Putamen (tissue), 1 donor: ENCODE measurements at places on chromosomes 16 and 17.

DNA sequence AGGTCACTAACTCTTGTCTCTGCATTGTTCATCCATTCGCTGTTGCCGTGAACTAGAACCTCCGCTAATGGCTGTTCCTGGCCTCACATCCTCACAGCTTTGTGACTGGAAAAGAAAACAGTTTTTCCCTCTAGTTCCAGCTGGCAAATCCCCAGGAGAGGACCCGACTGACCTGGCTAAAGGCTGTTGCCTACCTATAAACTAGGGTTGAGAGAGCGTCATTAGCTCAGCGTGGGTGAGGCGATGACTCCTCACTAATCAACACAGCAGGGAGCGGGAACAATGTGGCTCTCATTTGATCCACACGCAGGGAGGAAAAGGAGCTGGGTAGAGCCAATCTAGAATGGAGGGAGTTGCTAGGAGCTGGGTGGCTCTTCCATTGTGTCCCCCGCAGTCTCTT, 282.1 kb upstream of the IRX5 start:
- DNase-seq = no peak

- no peak for DNase-seq
Measured at GRCh38 chr16:14672403-14672971, 21.6 kb downstream of the PLA2G10 start.

- DNase-seq = no peak
Measured at GRCh38 chr17:65914784-65915342, 277.1 kb downstream of the CEP112 start.

DNA sequence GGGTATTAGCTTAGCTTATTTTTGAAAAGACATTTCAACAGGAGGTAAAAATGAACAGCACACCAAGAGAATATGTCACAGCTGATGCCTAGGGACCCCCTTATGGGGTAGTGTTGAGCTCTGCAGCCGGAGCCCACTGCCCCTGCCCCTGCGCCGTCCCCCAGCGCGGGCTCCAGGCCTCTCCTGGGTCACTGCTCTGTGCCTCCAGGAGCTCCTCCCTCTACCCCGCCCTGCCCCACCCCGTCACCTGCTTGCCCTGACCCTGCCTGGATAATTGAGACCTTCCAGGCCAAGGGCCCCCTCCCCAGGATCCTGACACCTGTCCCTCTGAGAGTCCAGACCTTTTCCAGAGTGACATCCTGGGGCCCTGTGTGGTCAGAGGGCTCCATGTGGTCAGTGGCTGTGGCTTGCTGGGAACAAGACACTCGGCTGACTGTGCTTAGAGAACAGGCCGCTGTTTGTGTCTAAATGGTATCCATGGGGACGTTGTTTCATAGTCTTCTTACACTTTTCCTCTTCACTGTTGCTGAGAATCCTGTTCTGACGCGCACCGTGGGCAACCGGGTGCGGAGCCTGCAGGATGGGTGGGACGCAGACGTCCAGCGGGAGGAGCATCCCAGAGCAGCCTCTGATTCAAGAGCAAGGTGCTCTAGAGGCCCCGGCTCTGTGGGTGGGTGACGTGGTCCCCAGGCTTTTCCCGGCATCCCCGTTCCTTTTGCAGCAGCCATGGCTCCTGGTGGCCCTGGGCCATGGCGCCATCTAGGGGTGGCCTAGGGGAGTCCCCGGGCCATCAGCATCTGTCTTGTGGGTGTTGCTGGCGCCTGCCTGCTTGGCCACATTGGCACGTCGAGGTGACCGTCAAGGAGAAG, 20.0 kb upstream of the WFIKKN1 start:
- DNase-seq = peak; percentile 60

DNA sequence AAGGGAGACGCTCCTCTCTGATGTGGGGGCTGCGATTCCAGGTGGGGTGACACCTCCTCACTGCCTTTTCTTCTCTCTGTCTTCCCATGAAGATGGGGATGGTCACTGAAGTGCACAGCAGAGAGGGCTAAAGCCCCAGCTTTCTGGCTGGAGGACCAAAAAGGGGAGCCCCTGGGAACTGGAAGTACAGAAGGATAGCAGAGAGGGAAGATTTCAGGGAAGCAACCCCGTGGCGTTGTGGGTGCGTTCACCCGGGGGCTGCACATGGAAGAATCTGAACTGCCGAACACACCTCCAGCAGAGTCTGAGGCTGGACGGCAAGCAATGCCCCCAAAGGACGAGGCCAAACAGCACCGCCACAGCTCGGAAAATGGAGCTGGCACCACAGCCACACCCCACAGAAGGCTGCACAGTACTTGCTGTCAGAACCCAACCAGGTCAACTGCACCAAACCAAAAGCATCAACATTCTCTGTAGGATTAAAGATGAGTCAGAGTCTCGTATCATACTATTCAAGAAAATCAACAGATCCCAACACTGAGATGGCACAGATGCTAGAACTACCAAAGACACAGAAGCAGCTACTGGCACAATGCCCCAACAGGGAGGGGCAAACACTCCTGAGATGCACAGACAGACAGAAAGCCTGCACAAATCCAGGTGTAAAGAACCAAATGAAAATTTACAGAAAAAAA, 49.9 kb downstream of the MAP1LC3B start:
- no peak for DNase-seq

DNA sequence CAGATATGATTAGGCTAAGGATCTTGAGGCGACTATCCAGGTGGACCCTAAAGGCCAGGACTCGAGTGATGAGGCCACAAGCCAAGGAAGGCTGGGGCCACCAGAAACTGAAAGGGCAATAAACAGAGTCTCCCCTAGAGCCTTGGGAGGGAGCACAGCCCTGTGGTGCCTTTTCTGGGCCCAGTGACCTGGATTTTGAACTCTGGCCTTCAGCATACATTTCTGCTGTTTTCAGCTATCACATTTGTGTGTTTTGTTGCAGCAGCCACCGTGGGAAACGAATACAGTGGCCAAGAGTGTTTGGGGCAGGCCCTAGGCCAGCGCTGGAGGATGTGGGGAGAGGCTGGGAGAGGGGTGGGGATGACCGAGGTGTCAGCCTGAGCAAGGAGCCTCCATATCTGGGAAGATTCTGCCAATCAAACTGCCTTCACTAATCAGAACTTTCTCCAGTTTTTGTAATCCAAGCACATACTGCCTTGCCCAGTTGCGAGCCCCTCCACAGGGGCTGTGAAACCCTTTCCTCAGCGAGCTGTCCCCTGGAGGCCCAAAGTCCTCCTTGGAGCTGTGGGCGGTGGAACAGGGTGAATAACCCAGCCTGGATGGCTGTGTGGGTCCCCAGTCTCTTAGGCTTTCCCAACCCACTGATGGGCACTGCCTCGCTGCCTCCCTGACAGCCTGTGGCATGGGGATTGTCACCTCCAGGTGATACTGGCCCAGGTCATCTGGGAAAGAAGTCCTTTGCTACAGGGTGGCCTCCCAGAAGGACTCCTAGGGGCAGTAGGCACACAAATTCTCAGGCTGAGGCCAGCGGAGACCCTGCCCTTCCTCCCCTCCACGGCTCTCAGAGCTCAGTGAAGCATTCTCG, 16.8 kb downstream of the B9D1 start:
- DNase-seq = no peak

- DNase-seq = no peak
Measured at GRCh38 chr17:80124351-80124981, 22.5 kb downstream of the EIF4A3 start.

DNA sequence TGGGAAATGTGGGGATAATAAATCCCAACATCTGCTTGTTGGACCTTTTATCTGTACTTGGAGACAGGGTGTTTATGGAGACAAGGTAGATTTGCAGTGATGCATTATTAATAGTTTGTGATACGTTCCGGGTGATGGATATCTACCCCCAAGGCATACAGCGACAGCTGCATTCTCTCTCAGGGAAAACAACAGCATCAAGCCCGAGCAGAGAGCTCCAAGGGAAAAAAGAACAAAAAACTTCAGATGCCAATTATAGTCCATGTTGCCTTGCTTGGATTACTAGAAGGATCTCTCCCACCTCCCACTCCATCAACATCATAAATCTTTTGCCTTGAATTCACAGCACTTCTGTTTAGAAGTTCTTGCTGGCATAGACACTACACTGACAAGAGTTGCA, 187.5 kb upstream of the CDH11 start:
- no peak for DNase-seq

DNA sequence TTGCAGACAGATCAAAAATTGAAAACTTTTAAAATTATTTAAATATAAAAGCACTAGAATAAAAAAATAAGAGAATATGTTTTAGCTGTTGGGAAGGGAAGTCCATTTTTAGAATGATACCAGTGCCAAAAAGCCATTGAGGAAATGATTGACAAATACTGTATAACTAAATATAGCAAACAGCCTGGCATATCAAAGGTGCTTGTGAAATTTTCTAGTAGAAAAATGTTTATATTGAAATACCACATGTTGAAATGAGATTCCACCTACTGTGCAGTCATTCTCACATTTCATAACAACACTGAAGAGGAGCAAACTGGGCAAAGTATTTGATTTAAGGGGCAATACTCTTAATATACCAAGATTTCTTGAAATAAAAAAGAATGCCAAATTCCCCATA, 183.5 kb downstream of the PHKB start:
- DNase-seq = no peak

DNA sequence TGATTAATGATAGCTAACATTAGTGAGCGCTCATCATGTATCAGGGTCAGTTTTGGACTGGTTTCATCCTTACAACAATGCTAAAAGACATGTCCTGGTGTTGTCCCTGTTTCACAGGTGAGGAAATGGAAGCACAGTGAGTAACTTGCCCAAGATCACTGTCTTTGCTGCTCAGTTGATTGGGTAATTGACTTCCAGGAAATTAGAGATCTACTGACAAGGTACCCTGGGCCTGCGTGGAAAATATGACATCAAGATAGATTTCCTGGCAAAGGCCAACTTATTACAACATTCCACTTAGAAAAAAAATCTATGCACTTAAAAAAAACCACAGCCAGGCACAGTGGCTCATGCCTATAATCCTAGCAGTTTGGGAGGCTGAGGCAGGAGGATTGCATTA, 96.3 kb downstream of the CYLD start:
- no peak for DNase-seq

DNA sequence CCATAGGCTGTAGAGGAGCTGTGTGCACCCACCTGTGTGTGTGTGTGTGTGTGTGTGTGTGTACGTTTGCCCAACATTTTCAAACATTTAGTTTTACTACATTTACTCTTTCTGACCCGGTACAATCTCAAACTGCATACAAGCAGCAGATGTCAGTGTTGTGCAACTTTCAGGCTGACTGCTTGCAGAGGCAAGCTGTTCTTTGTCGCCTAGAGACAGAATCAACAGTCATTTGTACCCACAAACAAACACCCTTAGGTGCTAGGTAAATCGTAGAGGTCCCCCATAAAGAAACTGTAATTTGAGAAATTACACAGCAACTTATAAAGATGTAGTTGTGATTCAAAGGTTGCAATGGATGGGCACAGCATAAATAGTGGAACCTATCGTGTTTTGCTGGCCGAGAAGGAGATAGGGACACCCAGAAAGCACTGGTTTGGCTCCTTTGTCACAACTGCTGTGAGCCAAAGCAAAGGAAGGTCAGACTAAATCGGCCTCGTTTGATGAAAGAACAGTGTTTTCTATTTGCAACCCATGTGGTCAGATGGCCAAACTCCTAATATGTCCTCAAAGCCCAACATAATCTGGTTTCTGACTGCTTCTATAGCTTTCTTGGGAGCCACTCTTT, 478.4 kb downstream of the TOX3 start:
- peak; percentile 58 for DNase-seq

DNA sequence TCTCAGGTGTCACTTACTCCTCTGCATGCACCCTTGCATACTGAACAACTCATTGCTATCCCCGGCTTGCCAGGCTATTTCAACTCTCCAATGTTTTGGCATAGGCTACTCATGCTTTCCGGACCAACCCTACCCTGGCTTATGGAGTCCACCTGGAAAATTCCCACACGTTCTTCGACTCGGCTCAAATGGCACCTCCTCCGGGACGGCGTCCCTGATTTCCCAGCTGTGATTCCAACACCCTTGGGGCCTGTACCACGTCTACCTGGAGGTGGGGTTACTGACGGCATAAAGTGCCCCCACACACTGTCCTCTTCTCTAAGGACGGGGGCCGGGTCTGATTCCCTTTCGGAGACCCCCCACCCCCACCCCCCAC, 498 bp downstream of the SMYD4 start:
- DNase-seq = no peak

DNA sequence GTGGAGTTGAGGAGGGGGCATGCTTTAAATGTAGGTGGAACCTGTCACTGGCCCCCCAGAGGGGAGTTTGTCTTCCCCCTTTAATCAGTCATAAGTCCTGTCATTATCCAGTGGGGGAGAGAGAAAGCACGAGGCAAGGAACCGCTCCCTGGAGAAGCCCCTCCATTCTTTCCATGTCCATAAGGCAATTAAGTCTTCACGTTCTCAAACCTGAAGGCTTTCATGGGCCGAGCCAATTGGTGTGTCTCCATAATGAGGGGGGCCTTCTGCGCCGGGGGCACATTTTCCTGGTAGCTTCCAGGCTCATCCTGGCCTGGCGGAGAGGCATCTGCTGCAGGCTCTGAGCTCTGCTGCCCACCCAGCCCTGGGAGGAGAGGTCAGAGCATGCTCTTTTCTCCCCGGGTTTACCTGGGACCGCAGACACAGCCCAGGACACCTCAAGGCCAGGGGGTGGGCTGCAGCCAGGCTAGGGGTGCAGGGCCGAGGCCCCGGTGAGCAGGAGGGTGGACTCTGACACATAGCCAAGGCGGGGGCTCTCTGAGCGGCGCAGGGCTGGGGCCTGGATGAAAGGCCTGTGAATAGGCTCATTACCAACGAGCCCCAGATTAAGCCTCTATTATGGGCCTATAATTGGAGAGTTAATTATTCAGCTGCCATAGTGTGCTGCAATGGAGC, 42.5 kb downstream of the C16orf78 start:
- DNase-seq = no peak

DNA sequence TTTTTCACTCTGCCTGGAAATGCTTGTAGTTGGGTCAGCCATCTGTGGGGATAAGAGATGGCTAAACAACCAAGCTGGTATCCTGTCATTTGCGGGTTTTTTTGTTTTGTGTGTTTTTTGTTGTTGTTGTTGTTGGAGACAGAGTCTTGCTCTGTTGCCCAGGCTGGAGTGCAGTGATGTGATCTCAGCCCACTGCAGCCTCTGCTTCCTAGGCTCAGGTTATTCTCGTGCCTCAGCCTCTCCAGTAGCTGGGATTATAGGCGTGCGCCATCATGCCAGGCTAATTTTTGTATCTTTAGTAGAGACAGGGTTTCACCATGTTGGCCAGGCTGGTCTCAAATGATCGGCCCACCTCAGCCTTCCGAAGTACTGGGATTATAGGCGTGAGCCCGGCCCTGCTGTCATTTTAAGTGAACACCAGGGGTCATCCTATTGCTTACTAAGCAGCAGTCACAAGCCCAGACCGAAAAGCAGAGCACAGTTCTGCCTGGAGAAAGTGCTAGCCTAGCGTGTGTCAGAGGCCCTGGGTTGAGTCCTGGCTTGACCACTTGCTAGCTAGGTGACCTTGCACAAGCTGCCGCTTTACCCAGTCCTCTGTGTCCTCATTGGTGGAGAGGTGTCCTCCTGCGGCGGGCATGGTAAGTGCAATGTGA, 4.6 kb downstream of the SMCR8 start:
- DNase-seq = no peak

DNA sequence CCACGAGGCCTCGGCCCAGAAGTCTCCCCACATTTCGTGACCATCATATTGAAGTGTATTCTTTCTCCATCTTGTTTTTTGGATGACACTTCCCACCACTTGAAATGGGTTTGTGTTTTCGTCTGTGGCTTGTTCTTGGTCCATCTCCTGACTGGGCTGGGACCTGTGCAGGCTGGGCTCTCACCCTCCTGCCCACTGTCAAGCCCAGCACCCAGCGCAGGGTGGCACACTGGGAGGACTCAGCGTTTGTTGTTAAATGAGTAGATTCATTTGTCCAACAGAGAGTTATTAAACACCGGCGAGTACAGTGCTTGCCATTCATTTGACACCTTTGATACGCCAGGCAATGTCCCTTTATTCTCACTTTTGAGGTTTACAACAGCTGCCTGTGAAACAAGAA, 22.6 kb downstream of the NT5M start:
- DNase-seq = no peak
